Left lung (tissue), 14 donors: ENCODE measurements at places on chromosomes 2 and 18.

DNA sequence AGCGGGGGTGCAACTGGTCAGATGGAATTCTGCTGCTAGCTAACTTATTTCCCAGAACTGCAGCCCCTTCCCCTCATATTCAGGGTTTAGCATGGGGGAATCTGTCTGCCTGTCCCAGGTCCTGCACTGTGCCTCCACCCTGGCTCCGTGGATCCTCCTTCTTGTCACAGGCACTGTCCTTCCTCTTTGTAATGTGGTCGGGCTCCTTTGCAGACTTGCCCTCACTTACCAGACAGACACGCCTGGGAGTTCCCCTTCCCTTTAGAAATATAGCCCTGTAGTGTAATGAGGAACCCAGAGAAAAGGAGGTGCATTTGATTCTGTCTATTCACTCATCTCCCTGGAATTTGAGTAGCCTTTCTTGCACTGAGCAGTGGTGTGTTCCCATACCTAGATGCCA, 108.7 kb downstream of the TRIM43 start:
- no peak for DNase-seq

DNA sequence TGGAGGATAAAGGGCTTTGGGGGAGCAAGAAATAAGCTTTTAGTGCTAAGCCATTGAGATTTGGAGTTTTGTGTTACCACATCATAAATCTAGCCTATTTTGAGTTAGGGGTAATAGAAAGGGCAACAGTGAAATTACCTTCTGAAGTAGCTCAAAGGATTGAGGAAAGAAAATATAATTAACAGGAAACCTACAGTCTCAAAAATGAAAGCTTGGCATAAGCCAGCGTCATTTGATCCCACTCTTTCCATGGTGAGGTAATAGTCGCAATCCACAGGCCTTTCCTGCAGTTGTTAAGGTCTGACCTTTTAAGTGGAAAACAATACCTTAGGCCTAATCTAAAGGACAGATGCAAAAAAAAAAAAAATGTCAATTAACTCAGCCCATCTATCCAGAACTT, 182.7 kb downstream of the UXS1 start:
- DNase-seq: no peak

DNA sequence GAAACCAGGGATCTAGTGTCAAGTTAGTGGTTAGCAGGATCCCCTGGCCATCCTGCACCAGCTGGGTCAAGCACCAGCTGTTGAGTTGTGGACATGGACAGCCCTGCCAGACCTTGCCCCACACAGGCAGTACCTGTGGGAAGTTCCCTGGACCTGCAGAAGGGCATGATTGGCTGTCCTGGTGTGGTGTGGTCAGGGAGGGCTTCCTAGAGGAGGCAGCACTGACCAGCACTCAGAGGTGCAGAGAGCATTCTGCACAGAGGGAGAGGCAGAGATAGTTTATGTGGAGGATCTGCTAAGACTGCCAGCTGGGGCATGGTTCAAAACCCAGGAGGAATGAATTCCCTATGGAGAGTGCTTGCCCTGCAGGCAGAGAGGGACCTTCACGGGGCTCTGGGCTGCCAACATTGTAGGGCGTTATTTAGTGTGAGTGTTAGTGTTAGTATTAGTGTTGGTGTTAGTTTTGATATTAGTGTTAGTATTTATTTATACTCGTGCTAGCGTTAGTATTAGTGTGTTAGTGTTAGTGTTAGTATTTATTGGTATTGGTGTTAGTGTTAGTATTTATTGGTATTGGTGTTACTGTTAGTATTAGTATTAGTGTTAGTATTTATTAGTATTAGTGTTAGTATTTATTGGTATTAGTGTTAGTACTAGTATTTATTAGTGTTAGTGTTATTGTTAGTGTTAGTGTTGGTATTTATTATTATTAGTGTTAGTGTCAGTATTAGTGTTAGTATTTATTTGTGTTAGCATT, 31.9 kb downstream of the TWIST2 start:
- DNase-seq: no peak

- no peak for DNase-seq
These were observed 479.7 kb downstream of the PARD3B start for GRCh38 chr2:205024822-205025518.

GRCh38 chr2:119221609-119222008, 2.0 kb upstream of the STEAP3 start:
- no peak for DNase-seq

- DNase-seq: no peak
These were observed 43.1 kb downstream of the PELI1 start for GRCh38 chr2:64101141-64101591.

DNA sequence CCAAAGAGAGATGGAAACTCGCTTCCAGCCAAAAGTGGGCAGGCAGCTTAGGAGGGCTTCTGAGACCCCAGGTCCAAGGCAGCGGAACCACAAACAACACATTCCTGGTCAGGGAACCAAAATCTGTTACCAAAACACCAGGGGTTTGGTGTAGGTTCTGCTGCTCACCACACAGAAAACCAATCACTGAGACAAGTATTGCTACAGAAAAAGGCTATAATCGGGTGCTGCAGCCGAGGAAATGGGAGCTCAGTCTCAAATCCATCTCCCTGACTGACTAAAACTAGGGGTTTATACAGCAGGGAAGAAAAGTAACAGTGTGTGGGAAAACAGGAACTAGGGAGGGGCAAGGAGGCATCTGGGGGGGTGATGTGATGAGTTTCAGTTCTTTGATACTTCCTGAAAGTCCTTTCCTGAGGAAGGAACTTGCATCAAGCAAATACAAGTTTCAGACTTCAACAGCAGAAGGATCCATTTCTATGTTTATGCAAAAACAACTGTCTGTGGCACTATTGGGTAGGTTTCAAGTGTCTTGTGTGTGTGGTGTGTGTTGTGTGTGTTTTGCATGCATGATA, 108.0 kb downstream of the FAM168B start:
- DNase-seq: no peak

DNA sequence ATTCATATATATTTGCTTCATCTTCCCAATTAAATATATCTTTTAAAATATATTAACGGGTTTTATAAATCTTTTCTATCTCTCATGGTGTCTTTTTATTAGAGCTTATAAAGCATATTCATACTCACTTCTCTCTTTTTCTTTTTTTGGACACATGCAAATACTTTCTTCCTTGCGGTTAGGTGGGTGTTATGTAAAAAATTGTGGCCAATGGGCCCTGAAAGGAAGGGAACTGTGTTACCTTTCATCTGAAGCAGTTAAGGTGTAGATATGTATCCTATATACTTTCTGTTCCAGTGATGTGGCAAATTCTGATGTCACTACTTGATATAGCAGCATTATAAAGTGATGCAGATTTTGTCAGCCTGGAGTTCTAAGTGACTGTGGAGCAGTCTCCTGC, 714.5 kb downstream of the PLCL1 start:
- no peak for DNase-seq

GRCh38 chr2:2763351-2764000, 432.4 kb upstream of the MYT1L start:
- no peak for DNase-seq

- no peak for DNase-seq
These were observed 65.6 kb downstream of the SH3RF3 start for GRCh38 chr2:109194620-109194937.

DNA sequence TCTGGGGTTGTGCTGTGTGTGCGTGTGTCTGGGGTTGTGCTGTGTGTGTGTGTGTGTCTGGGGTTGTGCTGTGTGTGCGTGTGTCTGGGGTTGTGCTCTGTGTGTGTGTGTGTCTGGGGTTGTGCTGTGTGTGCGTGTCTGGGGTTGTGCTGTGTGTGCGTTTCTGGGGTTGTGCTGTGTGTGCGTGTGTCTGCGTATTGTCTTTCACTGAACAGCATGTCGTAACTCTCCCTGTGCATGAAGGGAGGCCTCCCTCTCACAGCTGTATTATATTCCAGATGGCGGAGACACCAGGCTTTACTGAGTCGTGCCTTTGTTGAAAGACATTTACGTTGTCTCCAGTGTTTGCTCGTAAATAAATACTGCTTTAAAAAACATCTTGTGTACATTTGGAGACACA, 5.9 kb downstream of the ACKR3 start:
- no peak for DNase-seq

GRCh38 chr2:10079266-10079869, 843 bp downstream of the CYS1 start:
- DNase-seq: peak; percentile 61

DNA sequence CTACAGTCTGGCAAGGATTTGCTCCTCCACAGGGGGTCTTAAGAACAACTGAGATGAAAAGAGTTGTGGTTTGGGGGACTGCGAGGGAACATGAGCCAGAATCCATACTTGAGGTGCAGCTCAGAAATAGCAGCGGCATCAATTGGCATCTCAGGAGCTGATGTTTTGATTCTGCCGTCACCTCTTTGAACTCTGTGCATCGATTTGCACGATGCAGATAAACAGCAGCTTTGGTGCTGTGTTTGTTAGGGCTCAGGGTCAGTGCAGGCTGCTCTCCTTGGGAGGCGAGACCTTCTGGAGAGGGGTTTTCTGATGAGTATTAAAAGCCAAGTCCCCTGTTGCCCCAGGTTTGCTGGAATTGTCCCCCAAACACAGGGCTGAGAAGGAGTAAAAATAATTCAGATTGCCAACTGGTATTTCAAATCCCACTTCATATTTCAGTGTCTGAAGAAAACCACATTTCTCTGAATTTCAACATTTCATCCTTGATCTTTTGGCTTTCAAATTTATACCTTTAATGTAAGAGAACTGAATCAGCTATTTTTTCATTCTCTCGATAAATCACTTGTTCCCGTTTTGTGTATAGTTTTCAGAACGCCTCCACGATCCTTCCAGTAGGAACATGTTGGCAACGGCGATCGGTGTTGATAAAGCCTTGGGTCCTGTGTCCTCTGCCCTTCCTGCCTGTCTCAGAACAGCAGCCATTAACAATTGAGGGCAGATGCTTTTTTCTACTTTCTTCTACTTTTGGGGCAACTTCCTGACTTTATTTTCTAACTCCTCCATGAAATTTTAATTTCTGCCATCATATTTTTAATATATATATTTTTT, 65.0 kb downstream of the RAB31 start:
- DNase-seq: no peak

DNA sequence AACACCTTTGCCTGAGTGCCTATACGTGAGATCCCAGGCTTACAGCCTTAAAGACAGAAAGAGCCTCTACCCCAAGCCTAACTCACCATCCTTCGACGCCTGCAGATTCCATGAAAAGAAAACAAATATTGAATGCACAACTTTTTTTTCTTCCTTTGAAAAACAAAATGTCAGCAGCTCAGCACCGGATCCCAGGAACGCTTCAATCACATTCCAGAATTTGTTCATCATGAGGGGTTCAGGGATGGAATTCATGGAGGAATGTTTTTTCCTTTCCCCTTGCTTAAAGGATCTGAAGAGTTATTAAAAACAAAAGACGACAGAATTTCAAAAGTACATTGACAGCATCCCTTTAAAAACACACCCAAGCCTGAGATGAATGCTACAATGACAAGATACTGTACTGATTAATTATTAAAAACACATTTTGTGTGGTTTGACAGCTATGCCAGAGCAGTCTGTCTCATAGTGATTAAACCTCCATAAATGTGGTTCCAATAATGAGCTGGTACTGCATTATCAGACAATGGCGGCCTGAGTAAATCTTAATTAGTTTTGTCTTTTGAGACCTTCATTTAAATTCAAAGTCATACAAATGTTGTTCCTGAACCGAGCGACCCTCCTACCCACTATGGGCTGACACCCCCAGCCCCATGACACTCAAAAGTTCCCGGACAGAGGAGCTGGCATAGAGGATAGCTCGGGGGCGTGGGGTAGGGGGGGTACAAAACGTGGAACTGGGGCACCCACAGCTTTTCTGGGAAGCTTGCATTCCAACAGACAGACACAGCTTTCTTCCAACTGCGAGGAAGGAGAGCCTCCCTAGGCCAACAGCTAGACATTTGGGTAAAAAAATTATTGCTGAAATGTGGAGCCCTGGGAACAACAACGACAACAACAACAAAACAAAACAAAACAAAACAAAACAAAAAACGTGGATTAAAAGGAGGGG, 227.5 kb downstream of the TTC32 start:
- DNase-seq: no peak

DNA sequence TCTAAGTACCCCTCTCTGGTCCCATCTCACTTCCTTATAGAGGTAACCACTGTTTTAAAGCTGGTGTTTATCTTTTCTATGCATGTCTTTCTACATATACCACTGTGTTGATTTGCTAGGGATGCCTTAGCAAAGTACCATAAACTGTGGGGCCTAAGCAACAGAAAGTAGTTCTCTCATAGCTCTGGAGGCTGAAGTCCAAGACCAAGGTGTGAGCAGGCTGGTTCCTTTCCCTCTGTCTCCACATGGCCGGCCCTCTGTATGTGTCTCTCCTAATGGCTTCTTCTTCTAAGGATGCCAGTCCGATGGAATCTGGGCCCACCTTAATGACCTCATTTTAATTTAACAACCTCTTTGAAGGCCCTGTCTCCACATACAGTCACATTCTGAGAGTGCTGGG, 40.8 kb upstream of the ROCK2 start:
- DNase-seq: no peak

DNA sequence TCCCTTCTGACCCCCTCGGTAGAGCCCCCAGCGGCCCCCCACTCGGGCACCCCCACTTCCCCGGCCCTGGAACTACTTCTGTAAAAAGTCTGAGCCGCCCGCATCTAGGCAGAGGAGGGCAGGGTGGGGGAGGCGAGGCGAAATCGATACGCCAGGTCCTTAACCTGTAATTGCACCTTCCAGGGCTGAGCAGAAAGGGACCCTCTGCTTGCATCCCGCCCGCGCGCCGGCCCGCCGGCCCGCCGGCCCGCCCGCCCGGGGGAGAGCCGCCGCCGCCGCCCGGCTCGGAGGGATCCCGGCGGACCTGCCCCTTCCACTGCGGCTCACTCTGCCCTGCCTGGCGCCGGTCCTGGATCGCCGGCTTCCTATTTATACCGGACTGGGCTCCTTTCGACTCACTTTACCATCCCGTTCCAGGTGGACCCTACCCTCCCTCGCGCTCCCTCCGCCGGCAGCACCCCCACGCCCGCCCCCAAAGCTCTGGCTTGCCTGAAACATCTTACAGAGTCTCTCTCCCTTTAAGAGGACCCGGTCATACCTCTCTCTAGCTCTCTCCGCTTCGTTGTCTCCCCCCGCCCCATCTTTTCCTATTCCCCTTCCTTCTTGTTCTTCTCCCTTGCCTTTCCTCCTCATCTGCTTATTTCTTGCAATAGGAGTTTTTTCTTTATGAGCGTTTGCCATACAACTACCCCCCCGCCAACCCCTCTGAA, 797 bp downstream of the KLHL14 start:
- DNase-seq: peak; percentile 70

- DNase-seq: no peak
These were observed 109.4 kb downstream of the TANC1 start for GRCh38 chr2:159077869-159078268.

GRCh38 chr18:67362906-67363305, 153.6 kb downstream of the DSEL start:
- no peak for DNase-seq

DNA sequence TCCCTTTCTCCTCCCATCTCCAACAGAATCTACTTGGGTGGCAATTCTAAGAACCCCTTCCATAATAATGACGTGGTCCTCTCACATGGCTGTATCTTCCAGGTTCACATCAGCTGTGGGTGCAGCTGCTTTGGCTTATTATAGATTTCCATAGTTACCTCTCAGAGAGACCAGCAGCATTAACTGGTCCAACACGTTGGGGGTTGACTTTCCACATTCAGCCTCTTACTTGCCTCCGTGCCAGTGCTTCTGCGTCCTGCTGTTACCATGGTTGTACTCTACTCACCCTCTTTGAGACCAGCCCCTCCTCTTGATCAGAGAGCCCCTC, 570.7 kb downstream of the PLCL1 start:
- peak; percentile 13 for DNase-seq

- DNase-seq: peak; percentile 57
These were observed 11.1 kb downstream of the COLEC11 start for GRCh38 chr2:3606028-3606369.

GRCh38 chr18:40006634-40007033, 1948.4 kb upstream of the PIK3C3 start:
- no peak for DNase-seq
